ENCODE measurements at places on chromosomes 4 and X. TPM values are rescaled to one million over a fixed set of nuclear protein-coding genes. Genes with fewer than 3 reads are reported as not detected.
A peak's percentile ranks its signal among the peaks of the same experiment; 100 is the strongest.

Gene TRO
- total RNA-seq = 8.9 TPM

Gene SLC4A4
- total RNA-seq = 3.2 TPM

Gene TEX13D
- total RNA-seq = 0.17 TPM

GRCh38 chr4:123661080-123661737 is 264.6 kb downstream of the SPRY1 start:
- H3K4me1 ChIP-seq = no peaks in the 10 kb centered on the region
- no peak overlapping the region for H3K4me3 ChIP-seq
- no peak overlapping the region for H3K27ac ChIP-seq
- no peaks in the 10 kb centered on the region for H3K36me3 ChIP-seq
- no peaks in the 10 kb centered on the region for H3K27me3 ChIP-seq

GRCh38 chrX:39903937-39904336 is 193.8 kb downstream of the BCOR start:
- no peak overlapping the region for H3K4me3 ChIP-seq
- no peaks in the 10 kb centered on the region for H3K36me3 ChIP-seq
- H3K27me3 ChIP-seq = no peaks in the 10 kb centered on the region
- no peak for ATAC-seq

DNA sequence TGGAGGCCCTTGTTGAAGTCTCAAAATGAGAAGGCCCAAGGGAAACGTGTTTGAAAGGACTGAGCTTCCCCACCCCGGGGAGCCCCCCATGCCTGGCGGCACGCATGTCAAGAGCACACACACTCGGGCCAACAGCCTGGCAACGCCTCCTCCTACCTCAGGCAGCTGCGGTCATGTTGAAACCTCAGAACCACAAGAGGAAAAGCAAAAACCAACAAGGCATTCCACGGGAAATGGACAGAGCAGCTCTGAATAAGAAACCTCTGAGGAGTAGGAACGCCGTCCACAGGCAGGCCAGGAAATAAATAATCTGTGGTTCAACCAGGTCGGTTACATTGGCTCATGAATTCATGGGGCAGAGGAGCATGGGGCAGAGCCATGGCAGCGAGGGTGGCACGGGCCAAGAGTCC is 95.7 kb upstream of the AFAP1 start:
- no peak for ATAC-seq
- no peaks in the 10 kb centered on the region for H3K36me3 ChIP-seq
- no peak overlapping the region for H3K4me3 ChIP-seq
- no peaks in the 10 kb centered on the region for H3K4me1 ChIP-seq
- no peak overlapping the region for H3K27ac ChIP-seq

DNA sequence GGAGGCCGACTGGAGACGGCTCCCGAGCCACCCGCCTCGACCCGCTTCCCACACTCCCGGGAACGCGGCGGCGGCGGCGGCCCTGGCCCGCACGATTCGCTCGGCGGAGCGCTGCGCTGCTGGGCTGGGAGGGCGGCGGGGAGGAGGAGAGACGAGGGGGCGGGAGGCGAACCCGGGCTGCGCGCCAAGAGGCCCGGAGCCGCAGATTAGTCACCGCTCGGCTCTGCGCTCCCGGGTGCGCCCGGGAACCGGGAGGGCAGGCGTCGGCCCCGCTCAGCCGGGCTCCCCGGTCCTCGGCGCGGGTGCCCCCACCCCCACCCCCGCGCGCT is 11.2 kb upstream of the BCOR start:
- H3K4me3 ChIP-seq = peak overlapping the region; percentile 78
- H3K27ac ChIP-seq = peak overlapping the region; percentile 94
- no peaks in the 10 kb centered on the region for H3K36me3 ChIP-seq
- ATAC-seq = peak; percentile 80
- H3K4me1 ChIP-seq = no peaks in the 10 kb centered on the region

GRCh38 chr4:84719115-84719514 is 136.2 kb downstream of the CDS1 start:
- H3K4me3 ChIP-seq = no peak overlapping the region
- ATAC-seq = no peak
- H3K27ac ChIP-seq = no peak overlapping the region
- H3K27me3 ChIP-seq = no peaks in the 10 kb centered on the region

GRCh38 chr4:53195815-53196661 is 169.8 kb downstream of the SCFD2 start:
- H3K4me1 ChIP-seq = peaks cover 10% of the 10 kb centered on the region
- no peaks in the 10 kb centered on the region for H3K36me3 ChIP-seq
- H3K4me3 ChIP-seq = no peak overlapping the region
- H3K27me3 ChIP-seq = no peaks in the 10 kb centered on the region
- no peak overlapping the region for H3K27ac ChIP-seq
- ATAC-seq = no peak

DNA sequence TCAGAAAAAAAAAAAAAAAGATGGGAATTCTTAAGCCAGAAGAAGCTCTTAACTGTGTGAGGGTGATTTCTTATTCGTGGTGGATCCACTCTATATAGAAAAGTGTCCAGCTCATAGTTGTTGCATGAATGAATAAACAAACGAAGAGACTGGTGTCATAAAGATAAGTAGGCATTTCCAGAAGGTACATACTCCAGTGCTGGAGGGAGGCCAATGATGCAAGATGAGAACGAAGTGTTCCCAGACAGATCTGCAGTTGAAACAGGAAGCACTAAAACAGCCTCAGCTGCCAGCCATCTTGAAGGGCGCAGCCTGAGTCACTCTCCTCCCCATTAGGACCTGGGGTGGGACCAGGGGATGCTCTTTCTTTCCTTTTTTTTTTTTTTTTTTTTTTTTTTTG is 47.4 kb upstream of the HOPX start:
- no peak overlapping the region for H3K4me3 ChIP-seq
- H3K36me3 ChIP-seq = no peaks in the 10 kb centered on the region
- H3K27me3 ChIP-seq = peaks cover 7% of the 10 kb centered on the region
- peak overlapping the region; percentile 28 for H3K27ac ChIP-seq
- peak; percentile 87 for ATAC-seq
- no peaks in the 10 kb centered on the region for H3K4me1 ChIP-seq

GRCh38 chr4:67566335-67566734 is 7.8 kb downstream of the STAP1 start:
- no peak overlapping the region for H3K4me3 ChIP-seq
- ATAC-seq = no peak
- H3K27me3 ChIP-seq = no peaks in the 10 kb centered on the region
- H3K36me3 ChIP-seq = no peaks in the 10 kb centered on the region

Measured in gastroesophageal sphincter (tissue), 4 donors.